Neural crest cell (in vitro differentiated cells): ENCODE measurements at places on chromosomes 16 and 17.

DNA sequence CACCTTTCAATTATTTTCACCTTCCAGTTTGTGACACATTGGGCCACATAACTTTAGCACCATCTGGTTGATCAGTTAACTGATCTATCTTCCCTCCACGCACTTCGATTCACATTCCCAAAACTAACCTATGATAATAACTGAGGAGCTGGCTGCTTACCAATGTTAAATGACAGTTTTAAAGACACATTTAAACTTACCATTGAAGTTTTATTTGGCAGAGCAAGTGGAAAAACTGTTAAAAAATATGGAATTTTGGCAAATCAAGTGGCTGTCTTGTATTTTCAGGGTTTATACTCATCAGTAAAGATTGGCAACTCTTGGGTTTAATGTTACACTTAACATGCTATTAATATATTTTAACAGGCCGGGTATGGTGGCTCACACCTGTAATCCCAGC, 5.4 kb upstream of the APOH start:
- DNase-seq = no peak

GRCh38 chr17:35889818-35890773, 9.9 kb upstream of the CCL5 start:
- DNase-seq = no peak

GRCh38 chr17:27446569-27447301, 9.5 kb upstream of the KSR1 start:
- DNase-seq = no peak

DNA sequence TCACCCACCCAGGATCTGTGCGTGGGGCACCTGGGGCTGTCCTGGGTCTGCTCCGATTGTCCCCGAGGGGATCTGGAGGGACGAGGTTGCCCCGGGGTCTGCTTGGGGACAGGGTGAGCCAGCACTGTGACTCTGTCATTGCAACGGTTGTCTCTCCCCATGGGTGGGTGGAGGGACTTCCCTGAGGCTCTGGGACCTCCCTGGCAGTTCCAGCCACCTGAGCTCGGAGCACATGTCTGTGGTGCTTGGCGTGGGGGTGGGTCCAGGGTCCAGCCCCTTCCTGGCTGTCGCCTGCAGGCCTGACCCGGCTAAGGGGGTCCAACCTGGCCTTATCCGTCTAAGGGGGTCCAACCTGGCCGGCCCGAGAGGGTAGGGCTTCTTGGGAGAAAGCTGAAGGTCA, 8.5 kb upstream of the CBFA2T3 start:
- DNase-seq = no peak

GRCh38 chr17:70368011-70368410, 198.7 kb downstream of the KCNJ2 start:
- DNase-seq = no peak

DNA sequence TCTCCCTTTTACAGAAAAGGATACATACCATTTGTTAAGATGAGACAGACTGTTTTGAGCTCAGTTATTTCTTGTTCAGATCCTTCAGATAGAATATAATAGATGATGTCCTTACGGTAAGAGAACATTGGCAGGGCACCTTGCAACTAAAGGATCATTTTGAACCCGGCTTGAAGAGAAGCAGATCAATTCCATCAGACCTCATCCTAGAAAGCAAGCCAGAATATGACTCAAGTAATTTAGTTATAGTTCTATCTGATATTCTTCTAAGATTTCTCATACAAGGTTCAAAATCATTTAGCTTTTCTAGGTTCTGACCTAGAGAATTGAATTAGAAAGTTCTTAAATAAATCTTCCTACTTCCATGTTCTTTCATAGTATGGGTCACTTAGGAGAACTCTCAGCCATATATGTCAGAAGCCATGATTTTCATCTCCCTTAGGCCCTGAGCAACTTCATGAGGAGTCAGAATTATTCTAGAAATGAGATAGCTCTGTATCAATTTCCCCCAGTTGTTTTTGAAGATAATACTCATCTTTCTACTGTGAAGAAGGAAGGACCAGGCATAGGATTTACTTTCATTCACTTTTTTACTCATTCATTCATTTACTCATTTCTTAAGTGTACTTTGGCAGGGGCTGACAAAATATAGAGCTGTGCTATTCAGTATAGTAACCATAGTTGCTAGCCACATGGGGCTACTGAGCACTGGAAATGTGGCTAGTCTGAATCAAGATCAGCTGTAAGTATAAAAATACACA, 2.5 kb upstream of the CMTM1 start:
- DNase-seq = no peak
